Hepatocyte (in vitro differentiated cells): ENCODE measurements at places on chromosomes 5 and 9. TPM values are rescaled to one million over a fixed set of nuclear protein-coding genes. Genes with fewer than 3 reads are reported as not detected.

Gene IL7R
- 0.13 and 0.47 TPM in 2 replicates for polyA plus RNA-seq

Gene MARCHF3
- polyA plus RNA-seq = 20.4 and 24.3 TPM in 2 replicates

Gene IRX1
- polyA plus RNA-seq = 10.2 and 15.9 TPM in 2 replicates

Gene NRG2
- 1.5 and 1.8 TPM in 2 replicates for polyA plus RNA-seq

Gene MUSK
- polyA plus RNA-seq = 0.60 TPM in 1 of 2 replicates, not detected in the other

Gene AIF1L
- polyA plus RNA-seq = 6.0 and 6.3 TPM in 2 replicates

Gene C9
- polyA plus RNA-seq = 0.38 and 0.79 TPM in 2 replicates
